ENCODE measurements at places on chromosomes 6 and 20. TPM values are rescaled to one million over a fixed set of nuclear protein-coding genes. Genes with fewer than 3 reads are reported as not detected.

The ARHGAP40 gene
- 20.2 TPM for total RNA-seq

The F13A1 gene
- 275 TPM for total RNA-seq

The DEFB124 gene
- 2.5 TPM for total RNA-seq

The CCN5 gene
- total RNA-seq = 3.1 TPM

The TMEM74B gene
- total RNA-seq = 0.54 TPM

The DPPA5 gene
- not detected for total RNA-seq

The PDE7B gene
- 15.4 TPM for total RNA-seq

The SLCO4A1 gene
- total RNA-seq = 80.3 TPM

The UST gene
- 4.2 TPM for total RNA-seq

The RBM24 gene
- 1.5 TPM for total RNA-seq

DNA sequence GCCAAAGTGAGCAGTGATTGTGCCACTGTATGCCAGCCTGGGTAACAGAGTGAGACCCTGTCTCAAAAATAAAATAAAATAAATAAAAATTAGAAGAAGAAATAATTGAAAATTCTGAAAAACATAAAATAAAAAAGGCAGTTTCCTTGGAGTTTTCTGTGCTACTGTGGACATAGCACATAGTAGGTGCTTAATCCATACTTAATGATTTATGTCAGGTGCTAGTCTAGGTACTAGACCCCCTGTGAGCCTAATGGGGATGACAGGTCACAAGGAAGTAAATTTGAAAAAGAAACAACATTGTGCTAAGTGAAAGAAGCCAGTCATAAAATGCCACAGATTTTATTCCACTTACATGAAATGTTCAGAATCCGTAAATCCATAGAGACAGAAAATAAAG is 9.2 kb upstream of the SLC9A8 start:
- no peak for DNase-seq

DNA sequence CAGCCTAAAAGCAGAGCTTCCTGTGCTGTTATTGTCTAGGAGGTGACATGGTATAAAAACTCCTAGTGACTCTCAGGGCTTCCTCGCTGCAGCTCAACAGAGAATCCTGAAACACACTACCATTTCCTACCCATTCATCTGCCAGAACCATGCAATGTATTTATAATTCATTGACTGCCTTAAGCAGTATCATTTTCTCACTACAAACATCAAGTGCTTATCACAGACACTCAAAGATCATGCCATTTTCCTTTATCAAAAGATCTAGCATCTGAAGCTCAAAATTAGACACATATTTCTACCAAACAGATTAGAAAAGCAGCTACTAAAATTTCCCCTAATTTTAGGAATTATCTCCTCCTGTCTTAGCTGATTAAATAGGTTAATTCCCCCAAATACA is 70.4 kb upstream of the IPCEF1 start:
- no peak for DNase-seq

DNA sequence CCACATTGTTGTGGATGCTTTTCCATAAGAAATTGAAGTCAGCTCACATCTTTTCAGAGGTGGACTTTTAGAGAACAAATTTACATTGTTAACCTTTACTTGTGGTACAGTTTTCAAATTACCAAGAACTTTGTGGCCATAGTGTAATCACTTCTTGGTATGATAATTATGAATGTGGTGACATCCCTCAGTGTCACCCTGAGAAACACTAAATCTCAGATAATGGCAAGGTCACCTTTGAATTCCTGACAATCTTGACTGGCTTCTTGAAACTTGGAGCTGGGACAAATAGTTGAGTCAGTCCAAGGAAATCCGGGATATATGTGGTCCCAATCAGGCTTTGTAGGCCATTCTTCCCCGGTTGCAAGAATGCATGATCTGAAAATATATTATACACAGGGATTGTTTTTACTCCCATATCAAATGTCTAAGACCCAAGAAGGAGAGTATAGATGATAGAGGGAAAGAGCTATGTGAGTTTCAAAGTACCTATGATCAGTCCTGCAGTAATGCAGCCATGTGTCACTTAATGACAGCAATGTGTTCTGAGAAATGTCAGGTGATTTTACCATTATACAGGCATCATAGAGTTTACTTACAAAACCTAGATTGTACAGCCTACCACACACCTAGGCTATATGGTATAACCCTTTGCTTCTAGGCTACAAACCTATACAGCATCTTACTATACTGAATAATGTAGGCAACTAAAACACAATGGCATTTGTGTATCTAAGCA is 120.8 kb upstream of the MTHFD1L start:
- DNase-seq = no peak

DNA sequence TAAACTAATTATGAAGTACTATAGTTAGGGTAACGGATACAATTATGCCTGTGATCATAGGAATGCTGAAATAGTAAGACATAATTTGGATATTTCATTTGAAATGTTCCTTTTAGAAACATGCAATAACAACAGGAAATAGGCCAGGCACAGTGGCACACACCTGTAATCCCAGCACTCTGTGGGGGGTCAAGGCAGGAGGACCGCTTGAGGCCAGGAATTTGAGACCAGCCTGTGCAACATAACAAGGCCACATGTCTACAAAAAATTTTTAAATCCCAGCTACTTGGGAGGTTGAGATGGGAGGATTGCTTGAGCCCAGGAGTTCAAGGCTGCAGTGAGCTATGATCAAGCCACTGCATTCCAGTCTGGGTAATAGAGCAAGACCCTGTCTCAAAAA is 25.7 kb upstream of the MYO6 start:
- DNase-seq = peak; percentile 11

GRCh38 chr20:57441510-57442154 is 50.4 kb downstream of the RBM38 start:
- no peak for DNase-seq

- DNase-seq = no peak
These were observed 296.2 kb downstream of the RIMS1 start for GRCh38 chr6:72182337-72183246.

DNA sequence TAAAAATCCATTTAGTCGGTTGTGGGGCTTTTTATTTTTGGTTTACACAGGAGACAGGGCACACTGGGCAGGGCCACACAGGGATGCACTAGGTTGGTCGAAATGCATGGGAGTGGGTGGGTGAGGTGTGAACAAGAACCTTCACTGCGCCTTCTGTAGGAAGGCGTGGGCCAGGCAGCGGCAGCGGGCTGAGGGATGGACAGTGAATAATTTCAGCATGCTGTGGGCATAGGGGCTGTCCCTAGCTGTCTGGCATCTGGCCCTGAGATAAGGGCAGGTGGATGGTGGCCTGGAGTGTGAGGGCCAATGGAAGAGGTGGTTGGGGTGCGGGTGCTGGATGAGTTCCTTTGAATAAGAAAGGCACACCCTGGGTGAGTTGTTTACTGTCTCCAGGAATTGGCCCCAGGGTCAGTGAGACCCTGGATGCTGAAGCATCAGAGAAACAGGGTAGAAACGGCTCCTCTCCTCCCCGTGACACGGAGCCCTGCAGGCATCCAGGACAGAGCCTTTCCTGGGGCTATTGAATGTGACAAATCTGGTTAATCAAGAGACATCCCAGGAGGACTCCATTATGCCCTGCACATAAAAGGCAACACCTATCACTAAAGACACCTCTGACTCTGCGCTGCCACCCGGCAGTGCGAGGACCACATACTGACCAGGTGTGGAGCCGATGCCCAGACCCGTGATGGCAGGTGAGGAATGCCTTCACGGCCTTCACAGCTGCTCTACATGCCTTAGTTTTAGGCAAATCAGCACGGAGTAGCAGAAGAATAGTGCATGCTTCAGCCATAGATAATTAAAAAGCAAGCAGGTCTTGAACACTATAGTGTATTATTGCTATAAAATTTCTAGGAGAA is 123.0 kb upstream of the SNX9 start:
- DNase-seq = no peak

GRCh38 chr20:45948742-45949541 is 14.5 kb downstream of the PCIF1 start:
- DNase-seq = no peak

DNA sequence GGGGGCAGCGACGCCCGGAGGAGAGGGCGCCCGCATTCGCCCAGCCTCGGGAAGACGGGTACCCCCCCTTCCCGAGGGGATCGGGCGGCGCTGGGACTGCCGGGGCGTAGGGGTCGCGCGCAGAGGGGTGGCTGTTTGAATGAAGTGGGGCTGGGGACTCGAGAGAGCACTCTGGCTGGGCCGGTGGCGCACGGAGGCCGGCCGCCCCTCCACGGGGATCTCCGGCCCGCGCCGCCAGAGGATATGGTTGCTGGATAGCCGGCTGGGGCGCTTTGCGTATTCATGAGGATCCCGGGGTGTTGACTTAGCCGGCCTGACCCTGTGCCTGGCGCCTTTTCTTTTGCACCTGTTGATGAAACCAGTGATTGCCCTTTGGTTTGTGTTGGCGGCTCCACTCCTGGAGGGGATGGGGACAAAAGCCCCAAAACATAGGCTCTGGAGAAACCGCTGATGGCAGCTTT is 469 bp downstream of the SYNJ2 start:
- DNase-seq = no peak

DNA sequence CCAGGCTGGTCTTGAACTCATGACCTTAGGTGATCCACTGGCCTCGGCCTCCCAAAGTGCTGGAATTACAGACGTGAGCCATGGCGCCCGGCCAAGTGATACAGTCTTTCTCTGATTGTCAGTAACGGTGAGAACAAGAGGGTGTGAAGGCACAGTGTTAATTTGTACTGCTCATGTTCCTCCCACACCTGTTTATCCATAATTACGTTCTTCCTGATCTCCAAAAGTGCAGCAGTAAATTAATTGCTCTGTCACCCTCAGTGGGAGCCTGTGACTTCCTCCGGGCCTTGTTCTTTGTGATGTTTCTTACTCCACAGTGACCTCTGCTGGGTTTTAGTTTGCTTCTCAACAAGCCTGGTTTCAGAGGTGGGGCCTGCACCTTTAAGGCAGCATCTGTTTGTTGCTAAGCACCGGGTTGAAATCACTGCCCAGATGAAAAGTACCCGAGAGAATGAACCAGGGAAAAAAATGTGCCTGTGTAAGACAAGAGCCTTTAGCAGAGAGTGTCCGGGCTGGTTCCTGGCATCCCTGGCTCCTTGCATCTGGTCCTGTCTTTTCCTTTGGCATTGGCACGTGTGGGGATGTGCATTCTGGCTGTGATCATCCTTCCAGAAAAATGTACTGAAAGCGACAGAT is 89.1 kb upstream of the CLDN20 start:
- DNase-seq = no peak

GRCh38 chr6:63649847-63650265 is 14.3 kb downstream of the PHF3 start:
- DNase-seq = no peak
